Stomach (tissue), 19 donors: ENCODE measurements at places on chromosomes 1 and 21. TPM values are rescaled to one million over a fixed set of nuclear protein-coding genes. Genes with fewer than 3 reads are reported as not detected.
A peak's percentile ranks its signal among the peaks of the same experiment; 100 is the strongest.

GRCh38 chr1:89464008-89464407 lies 60.6 kb upstream of the LRRC8B start:
- H3K27me3 ChIP-seq = no peaks in the 10 kb centered on the region
- DNase-seq = no peak
- H3K27ac ChIP-seq = no peak overlapping the region
- no peak overlapping the region for H3K4me3 ChIP-seq
- no peaks in the 10 kb centered on the region for H3K4me1 ChIP-seq

- no peaks in the 10 kb centered on the region for H3K27me3 ChIP-seq
- H3K4me1 ChIP-seq = no peaks in the 10 kb centered on the region
- no peak for DNase-seq
- no peak overlapping the region for H3K4me3 ChIP-seq
Measured at GRCh38 chr1:91630803-91631202, 130.2 kb downstream of the CDC7 start.

- H3K27ac ChIP-seq = no peak overlapping the region
- no peak for DNase-seq
- peaks cover 74% of the 10 kb centered on the region for H3K36me3 ChIP-seq
Measured at GRCh38 chr1:154550657-154551056, 7.8 kb downstream of the UBE2Q1 start.

DNA sequence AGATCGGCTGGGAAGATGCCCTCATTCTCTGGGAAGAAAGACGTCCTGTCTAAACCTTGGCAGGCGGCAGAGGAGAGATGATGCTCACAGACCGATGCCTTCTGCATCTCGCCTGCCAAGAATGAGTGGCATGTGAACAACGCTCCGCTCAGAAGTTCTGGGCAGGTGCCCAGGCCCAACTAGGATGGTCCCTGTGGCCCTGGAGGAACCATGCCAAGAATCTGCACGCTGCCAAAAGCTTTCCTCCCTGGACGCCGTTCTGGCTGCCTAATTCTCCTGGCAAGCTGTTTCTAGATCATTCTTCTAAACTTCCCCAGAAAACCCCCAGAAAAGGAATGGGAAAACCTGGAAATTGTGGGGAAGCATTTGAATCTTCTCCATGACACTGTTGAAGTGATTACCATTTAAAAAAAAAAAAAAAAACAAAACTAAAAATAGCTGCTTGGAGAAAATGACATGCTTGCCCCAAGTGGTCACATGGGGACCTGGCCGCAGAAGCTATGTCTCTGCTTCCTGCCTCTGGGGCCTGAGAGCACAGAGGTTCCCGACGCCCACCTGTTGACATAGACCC lies 440.9 kb downstream of the PRDM2 start:
- no peak overlapping the region for H3K4me3 ChIP-seq
- DNase-seq = no peak
- H3K36me3 ChIP-seq = no peaks in the 10 kb centered on the region
- no peaks in the 10 kb centered on the region for H3K4me1 ChIP-seq
- H3K27ac ChIP-seq = peak overlapping the region; percentile 26
- no peaks in the 10 kb centered on the region for H3K27me3 ChIP-seq

- no peak for DNase-seq
- H3K27ac ChIP-seq = no peak overlapping the region
- peaks cover 80% of the 10 kb centered on the region for H3K36me3 ChIP-seq
- peaks cover 55% of the 10 kb centered on the region for H3K4me1 ChIP-seq
- H3K27me3 ChIP-seq = no peaks in the 10 kb centered on the region
- peak overlapping the region; percentile 90 for H3K4me3 ChIP-seq
Measured at GRCh38 chr1:28512058-28512611, 6.3 kb downstream of the RCC1 start.

GRCh38 chr1:77313491-77313890 lies 31.7 kb downstream of the AK5 start:
- no peaks in the 10 kb centered on the region for H3K27me3 ChIP-seq
- no peaks in the 10 kb centered on the region for H3K4me1 ChIP-seq
- no peaks in the 10 kb centered on the region for H3K36me3 ChIP-seq

DNA sequence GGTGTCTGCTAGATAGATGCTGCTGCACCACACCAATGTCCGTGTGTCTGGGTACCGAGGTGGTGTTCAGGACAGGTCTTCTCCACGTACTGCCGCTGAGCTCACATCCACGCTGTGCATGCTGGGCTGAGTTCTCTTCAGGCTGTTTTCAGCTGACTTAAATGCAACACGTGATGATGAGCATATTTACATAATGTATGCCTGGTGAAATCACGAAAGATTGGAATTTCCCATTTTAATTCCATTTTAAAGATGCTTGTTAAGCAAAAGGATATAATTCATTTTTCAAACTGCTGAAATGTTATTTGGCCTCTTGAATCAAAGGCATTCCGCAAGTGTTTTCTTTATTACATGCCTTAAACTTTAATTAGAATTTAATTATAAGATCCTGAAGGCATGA lies 107.9 kb downstream of the FGGY start:
- no peaks in the 10 kb centered on the region for H3K4me1 ChIP-seq
- no peak overlapping the region for H3K27ac ChIP-seq
- no peak for DNase-seq

- no peak overlapping the region for H3K27ac ChIP-seq
- H3K27me3 ChIP-seq = peaks cover 6% of the 10 kb centered on the region
- H3K36me3 ChIP-seq = no peaks in the 10 kb centered on the region
- H3K4me1 ChIP-seq = no peaks in the 10 kb centered on the region
- DNase-seq = no peak
- H3K4me3 ChIP-seq = no peak overlapping the region
Measured at GRCh38 chr21:38048167-38048566, 131.9 kb upstream of the KCNJ6 start.

- H3K36me3 ChIP-seq = no peaks in the 10 kb centered on the region
- peak; percentile 63 for DNase-seq
- peak overlapping the region; percentile 85 for H3K4me3 ChIP-seq
- no peaks in the 10 kb centered on the region for H3K27me3 ChIP-seq
- H3K27ac ChIP-seq = peak overlapping the region; percentile 92
Measured at GRCh38 chr1:64469116-64469976, 583 bp upstream of the CACHD1 start.

DNA sequence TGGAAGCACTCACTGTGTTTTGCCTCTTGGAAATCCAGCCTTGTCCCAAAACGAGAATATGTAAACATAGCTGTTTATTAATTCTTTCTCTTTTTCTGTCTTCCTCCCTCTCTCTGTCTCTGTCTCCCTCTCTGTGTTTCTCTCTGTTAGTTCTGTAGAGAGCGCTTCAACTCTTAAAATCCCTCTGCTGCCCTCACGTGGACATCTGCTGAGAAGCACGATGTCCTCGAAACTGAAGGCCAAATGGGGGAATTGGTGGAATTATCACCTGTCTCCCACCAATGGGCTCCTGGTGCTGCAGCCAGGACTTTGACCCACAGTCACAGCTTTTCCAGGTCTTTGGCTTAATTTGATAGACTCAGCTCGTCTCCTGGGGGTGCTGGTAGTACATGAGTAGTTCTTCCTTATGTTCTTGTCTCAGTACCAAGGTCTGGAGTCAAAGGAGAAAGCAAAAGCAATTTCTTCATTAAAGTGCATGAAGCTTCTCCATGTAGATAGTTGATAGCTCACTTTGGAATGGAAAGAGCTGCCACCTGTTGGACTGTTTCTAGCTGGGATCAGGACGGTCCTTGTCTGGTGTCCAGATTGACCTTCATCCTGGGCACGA lies 5.5 kb upstream of the GBP6 start:
- no peak overlapping the region for H3K27ac ChIP-seq
- H3K4me3 ChIP-seq = no peak overlapping the region
- DNase-seq = peak; percentile 91
- H3K27me3 ChIP-seq = no peaks in the 10 kb centered on the region
- H3K4me1 ChIP-seq = peaks cover 4% of the 10 kb centered on the region
- no peaks in the 10 kb centered on the region for H3K36me3 ChIP-seq

GRCh38 chr1:48530727-48531351 lies 58.8 kb upstream of the SPATA6 start:
- DNase-seq = peak; percentile 93
- peaks cover 13% of the 10 kb centered on the region for H3K27me3 ChIP-seq
- peaks cover 13% of the 10 kb centered on the region for H3K4me1 ChIP-seq
- no peaks in the 10 kb centered on the region for H3K36me3 ChIP-seq
- H3K27ac ChIP-seq = no peak overlapping the region

DNA sequence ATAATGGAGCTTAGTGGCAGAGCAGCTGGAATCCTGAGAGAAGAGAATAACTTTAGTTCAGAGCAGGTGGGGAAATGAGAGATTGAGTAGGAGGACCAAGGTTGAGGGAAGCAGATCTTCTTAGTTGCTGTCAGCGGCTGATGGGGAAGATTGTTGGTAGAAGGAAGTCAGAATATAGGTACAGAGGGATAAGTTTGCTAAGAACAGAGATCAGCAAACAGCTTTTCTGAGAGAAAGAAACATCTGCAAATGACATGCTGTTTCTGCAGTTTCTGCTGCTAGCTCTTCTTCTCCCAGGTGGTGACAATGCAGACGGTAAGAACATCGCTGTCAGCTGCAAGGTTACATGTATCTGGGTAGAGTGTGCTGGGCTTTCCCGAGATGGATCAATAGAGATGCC lies at the start of gene CD1C:
TSS of gene CD1C (plus strand) at position 113 of the 400 bp plus-strand sequence. CDS start at position 255, 142 bp downstream.
- H3K4me3 ChIP-seq = no peak within 1 kb of the TSS
- no peaks in the 10 kb centered on the region for H3K27me3 ChIP-seq
- no peak for DNase-seq
- H3K4me1 ChIP-seq = no peaks in the 10 kb centered on the region
- H3K36me3 ChIP-seq = no peaks in the 10 kb centered on the region
- H3K27ac ChIP-seq = no peak within 1 kb of the TSS

- H3K36me3 ChIP-seq = no peaks in the 10 kb centered on the region
- no peak overlapping the region for H3K27ac ChIP-seq
- DNase-seq = no peak
- no peaks in the 10 kb centered on the region for H3K27me3 ChIP-seq
- no peaks in the 10 kb centered on the region for H3K4me1 ChIP-seq
- H3K4me3 ChIP-seq = no peak overlapping the region
Measured at GRCh38 chr1:194055536-194055935, 869.1 kb upstream of the B3GALT2 start.

DNA sequence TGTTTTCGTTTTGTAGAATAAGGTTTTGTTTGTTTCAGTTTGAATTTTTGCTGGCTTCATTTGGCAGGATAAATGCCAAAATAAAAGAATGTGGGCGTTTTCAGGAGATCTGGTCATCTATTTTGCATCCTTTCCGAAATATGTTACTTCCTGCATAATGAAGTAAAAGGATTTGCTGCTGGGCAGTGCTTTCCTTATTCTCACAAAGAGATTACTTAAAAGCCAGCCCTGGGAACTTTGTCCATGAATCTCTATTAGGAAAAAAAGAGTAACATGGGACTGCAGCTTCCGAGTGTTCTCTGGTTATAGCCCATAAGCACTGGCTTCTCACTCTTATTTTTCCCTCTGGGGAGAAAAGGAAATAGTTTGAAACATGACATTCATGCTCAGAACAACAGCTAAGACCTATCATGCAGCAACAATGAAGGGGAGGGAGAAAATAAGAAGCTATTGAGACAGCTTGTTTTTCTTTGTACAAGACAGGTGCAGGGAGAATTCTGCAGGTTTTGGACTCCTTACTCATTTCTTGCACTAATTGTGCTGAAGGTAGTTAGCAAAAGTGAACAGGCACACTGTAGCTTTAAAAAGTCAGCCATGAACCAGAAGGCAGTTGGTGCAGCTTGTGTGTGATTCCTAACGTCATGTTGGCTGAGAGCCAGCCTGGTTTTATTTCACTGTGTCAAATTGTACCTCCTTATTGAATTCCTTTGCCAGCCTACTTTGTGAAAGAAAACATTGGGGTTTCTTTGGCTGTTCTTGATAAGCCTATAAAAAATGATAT lies at the start of gene SAMD13:
TSS of gene SAMD13 (plus strand) at position 705 of the 781 bp plus-strand sequence. CDS start 1,527 bp downstream, outside the sequence.
- peaks cover 65% of the 10 kb centered on the region for H3K4me1 ChIP-seq
- no peaks in the 10 kb centered on the region for H3K27me3 ChIP-seq
- H3K27ac ChIP-seq = peak within 1 kb of the TSS; percentile 97
- peak; percentile 90 for DNase-seq

DNA sequence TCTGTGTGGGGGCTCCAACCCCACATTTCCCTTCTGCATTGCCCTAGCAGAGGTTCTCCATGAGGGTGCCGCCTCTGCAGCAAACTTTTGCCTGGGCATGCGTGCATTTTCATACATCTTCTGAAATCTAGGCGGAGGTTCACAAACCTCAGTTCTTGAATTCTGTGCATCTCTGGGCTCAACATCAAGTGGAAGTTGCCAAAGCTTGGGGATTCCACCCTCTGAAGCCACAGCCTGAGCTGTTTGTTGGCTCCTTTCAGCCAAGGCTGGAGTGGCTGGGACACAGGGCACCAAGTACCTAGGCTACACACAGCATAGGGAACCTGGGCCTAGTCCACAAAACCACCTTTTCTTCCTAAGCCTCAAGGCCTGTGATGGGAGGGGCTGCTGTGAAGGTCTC lies 235.3 kb downstream of the PDE4B start:
- no peak overlapping the region for H3K27ac ChIP-seq
- no peak for DNase-seq
- no peaks in the 10 kb centered on the region for H3K36me3 ChIP-seq
- H3K4me1 ChIP-seq = no peaks in the 10 kb centered on the region
- no peak overlapping the region for H3K4me3 ChIP-seq

DNA sequence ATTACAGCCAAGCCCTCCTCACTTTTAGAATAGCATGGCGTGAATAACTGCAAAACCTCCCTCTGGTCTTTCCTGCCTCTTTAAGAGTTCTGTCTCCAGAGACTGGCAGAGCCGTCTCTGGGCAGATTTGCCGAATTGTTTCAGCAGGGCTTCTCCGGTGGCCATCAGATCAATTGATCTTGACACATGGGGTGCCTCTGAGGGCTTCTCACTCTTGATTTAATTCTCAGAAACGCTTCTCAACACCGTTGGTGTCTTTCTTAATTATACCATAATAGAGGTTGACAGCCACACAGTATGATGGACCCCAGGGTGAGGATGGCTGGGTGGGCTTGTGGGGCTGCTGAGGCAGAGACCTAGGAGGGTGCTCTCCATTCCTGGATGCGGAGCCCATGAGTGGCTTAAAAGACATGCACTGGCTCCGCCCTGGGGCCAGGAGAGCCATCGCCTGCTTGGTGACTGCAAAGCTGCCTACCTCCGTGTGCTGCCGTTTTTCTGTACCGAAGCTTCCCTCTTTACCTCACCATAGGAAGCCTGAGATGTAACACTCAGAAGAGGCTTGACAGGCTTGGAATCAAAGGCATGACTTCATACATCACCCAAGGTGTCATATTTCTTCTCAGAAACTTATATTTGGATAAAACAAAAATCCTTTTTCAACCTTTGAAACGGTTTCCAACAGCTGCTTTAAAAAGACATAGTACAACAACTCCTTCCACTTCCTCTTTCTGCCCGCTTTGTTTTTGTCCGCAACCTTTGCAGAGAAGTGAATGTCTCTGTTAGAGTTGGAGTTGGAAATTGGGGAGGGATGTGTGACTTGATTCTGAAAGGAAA lies 82.9 kb downstream of the GALNT2 start:
- H3K36me3 ChIP-seq = no peaks in the 10 kb centered on the region
- no peaks in the 10 kb centered on the region for H3K27me3 ChIP-seq
- no peak overlapping the region for H3K4me3 ChIP-seq
- peaks cover 45% of the 10 kb centered on the region for H3K4me1 ChIP-seq
- peak overlapping the region; percentile 43 for H3K27ac ChIP-seq

GRCh38 chr1:9822897-9823692 lies 670 bp downstream of the CLSTN1 start:
- H3K27me3 ChIP-seq = no peaks in the 10 kb centered on the region
- H3K27ac ChIP-seq = peak overlapping the region; percentile 94
- peaks cover 30% of the 10 kb centered on the region for H3K4me1 ChIP-seq
- H3K36me3 ChIP-seq = no peaks in the 10 kb centered on the region
- peak; percentile 64 for DNase-seq

GRCh38 chr1:243924188-243924587 lies 74.1 kb upstream of the AKT3 start:
- H3K4me1 ChIP-seq = no peaks in the 10 kb centered on the region
- no peak overlapping the region for H3K27ac ChIP-seq
- H3K4me3 ChIP-seq = no peak overlapping the region
- no peaks in the 10 kb centered on the region for H3K36me3 ChIP-seq
- no peak for DNase-seq

KRTAP12-3 gene
- polyA plus RNA-seq = not detected

SV2A gene
- polyA plus RNA-seq = 0.46 TPM

STIL gene
- polyA plus RNA-seq = 1.4 TPM

LSS gene
- polyA plus RNA-seq = 21.7 TPM

POU3F1 gene
- 0.20 TPM for polyA plus RNA-seq

TDRD5 gene
- not detected for polyA plus RNA-seq

C1QB gene
- 88.0 TPM for polyA plus RNA-seq

TRIM67 gene
- 0.15 TPM for polyA plus RNA-seq
